COR-L47 (cell line): ENCODE measurements at places on chromosomes 2 and 18.

DNA sequence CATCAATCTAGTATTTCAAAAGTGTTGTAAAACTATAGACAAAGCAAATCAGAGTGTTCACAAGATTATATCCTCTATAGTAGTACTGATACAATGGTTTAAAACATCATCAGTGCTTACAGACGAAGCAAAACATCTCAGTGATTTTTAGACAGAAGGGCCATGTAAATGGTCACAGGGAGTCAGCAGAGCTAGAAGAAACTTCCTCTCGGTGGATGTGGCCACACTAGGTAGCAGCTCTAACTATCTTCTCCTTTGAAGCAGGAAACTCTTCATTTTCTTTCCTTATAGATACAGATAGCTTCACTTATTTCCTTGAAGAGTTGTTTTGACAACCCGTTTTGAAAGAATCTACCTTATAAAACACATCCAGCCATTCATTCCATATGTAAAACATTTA is 80.4 kb upstream of the CD226 start:
- DNase-seq = no peak

- no peak for DNase-seq
Observed at GRCh38 chr2:145631561-145631960, 1111.6 kb upstream of the ZEB2 start.

GRCh38 chr2:57947398-57947797 is 99.2 kb upstream of the VRK2 start:
- DNase-seq = no peak

- DNase-seq = no peak
Observed at GRCh38 chr2:68766376-68766845, 31.8 kb downstream of the ARHGAP25 start.

DNA sequence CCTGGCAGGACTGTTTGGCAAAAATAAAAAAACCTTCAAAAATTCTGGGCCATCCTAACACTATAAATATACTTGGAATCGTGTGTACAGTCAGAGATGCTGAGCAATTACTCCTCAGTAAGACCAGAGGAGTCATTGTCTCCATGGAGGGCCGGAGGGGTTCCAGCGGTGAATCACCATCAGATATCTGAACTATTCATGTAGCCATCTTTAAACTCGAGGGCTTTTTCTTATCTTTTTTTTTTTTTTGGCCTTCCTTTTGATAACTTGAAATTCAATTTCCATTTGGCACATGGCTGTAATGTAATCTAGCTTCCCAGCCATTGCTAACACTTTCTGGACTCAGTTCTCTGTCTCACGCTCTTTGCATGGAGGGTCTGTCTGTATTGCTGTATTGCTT is 7.4 kb upstream of the FHL2 start:
- DNase-seq = no peak

DNA sequence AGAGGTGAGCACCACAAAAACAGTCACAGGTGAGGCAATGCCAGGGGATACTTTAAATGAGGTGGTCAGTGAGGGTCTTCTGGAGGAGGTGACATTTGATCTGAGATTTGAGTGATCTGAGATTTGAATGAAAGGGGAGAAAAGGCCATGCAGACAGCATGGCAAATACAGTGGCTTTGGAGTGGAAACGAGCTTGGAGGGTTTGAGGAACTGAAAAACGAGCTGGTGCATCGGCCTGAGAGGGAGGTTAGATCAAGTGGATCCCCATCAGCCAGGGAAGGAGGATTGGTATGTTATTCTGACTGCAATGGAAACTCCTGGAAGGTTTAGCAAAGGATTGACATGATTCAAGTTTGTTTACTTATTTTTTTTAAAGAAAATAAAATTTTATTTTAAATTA is 245.1 kb downstream of the KCNS3 start:
- DNase-seq = no peak

DNA sequence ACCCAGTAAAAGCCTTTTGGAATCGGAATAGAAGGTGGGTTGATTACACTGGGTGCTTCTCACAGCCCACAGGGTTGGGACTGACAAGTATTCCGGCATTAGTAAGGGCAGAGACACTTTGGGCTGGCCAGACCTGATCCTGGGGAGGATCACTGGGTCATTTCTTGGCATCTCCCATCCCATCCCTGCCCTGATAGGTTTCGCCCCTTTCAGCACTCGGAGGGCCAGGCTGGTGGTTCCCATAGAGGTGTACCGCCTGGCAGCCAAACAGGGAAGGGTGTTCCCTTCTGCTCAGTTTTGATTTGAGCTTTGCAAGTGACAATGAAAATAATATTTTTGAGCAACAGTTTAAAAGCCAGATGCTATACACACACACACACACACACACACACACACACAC is 37.3 kb downstream of the CYP1B1 start:
- no peak for DNase-seq

GRCh38 chr2:99444222-99444621 is 45.6 kb downstream of the REV1 start:
- DNase-seq = no peak

DNA sequence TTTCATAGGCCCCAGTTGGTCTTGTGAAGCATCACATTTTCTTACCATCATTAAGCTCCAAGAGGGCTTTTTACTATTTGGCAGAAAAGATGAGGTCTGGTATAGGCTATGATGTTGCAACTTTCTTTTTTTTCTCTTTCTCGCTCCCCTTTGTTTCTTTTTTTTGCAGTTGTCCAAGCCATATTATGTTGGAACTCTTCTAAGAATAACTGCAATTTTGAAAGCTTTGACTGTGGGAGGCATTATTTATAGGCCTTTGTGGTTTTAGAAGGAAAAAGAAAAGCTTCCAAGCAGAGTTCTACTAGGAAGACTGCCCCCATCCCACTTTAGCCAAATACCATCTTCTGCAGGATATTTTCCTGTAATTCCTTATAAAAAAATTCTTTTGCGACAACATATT is 571.6 kb downstream of the ARHGAP15 start:
- no peak for DNase-seq

GRCh38 chr2:13604951-13605661 is 888.4 kb downstream of the TRIB2 start:
- DNase-seq = no peak

DNA sequence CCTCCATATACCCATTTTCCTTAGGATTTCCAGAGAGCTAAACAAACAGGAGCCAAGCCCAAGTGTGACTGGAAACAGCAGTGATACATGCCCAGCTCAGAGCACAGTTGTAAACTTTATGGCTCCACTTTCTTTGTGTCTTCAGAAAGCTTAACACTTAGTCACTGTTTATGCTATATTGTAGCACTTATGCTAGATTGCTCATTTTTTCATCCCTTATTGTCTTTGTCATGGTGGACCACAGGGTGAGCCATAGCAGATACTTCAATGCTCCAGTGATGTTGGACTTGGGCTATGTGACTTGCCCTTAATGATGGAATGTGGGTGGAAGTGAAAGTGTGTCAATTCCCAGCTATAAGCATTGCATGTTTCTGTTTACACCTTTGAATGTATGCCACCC is 401.6 kb downstream of the METTL4 start:
- no peak for DNase-seq

DNA sequence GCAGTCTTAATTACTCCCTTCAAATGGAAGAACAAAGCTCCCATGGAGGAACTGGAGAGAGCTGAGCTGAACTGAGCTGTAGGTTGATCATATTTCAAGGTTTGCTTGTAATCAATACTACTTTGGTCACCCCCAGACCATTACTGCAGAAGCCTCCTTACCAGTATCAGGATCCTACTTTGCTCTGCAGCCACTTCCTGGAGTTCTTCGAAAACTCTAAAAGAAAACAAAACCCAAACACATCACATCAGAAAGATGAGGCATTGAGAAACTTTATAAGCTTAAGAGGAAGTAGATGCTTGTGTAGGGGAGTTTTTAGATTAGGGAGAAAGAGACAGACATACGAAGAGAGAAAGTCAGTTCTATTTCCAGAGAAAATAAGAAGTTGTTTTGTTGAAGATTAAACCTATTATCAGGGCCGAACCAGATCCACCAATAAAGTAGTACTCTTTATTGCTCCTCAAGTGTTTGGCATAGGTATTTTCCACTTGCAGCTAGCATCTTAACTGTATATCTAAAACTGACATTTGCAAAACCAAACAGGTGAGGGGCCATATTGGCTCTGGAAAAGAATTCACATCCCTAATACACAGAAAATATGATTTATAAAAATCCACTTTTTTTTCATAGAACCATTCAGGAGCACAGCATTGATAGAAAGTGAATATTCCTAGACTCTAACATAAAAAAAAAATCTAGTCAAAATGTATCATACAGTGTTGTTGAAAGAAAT is 166.9 kb upstream of the KLF7 start:
- no peak for DNase-seq

- no peak for DNase-seq
Observed at GRCh38 chr18:61894751-61895524, 2.1 kb upstream of the RNF152 start.

- no peak for DNase-seq
Observed at GRCh38 chr2:174662859-174663258, 65.3 kb upstream of the WIPF1 start.
